ENCODE measurements at places on chromosomes 2 and 18.

GRCh38 chr2:201919308-201919634, 112.9 kb downstream of the CDK15 start:
- H3K4me1 ChIP-seq, result no peaks in the 10 kb centered on the region
- no peak overlapping the region for H3K4me3 ChIP-seq
- no peak overlapping the region for H3K27ac ChIP-seq
- no peak for DNase-seq

DNA sequence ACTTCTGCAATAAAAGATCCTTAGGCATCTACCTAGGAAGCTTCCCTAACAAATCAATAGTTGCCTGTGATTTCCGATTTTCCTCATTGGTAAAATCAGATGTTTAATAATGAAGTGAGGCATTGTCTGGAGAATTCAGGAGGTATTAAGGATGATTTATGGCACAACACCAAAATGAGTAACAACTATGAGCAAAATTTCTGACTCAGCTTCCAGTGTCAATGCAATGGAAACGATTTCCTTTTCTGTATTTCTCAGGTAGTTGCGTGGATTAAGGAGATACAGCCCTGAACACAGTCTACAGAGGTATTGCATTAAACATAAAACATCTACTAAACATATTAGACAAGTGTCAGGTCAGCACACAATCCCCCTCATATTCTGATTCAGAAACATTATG, 99.5 kb downstream of the EPB41L3 start:
- DNase-seq, result no peak

DNA sequence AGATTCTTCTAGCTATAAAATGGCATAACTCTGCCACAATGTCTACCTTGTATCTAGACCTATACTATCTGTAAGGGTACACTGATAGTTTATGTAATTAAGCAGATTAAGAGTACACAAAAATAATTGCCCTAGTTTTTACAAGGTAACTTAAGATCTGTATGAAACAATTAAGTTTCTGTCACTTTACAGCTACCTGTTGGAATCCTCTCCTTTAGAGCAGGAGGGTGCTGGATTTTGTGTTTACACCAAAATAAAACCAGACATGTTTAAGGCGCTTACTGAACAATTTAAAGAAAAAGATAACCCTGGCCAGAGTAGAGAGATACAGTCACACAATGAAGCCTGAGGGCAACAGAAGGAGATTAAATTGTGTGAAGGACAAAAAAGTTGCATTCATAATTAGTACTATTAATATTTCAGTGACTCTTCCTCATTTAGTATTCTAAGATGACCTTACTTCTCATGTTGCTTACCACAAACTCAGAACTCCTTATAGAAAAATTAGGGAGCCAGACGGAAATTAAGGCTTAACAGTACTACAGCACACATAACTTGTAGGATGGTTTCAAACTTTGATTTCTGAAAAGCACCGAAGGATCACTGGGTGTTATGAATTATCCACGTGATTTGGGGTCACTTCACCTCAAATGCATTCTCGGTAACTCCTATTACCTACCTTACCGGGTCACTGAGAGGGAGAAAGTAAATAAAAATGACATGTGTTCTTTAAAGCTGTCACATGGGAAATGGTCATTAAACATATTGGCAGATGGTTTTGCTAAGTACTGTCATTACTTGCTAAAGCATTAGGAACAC, 1.0 kb downstream of the DARS1 start:
- no peaks in the 10 kb centered on the region for H3K4me1 ChIP-seq
- H3K36me3 ChIP-seq, result no peaks in the 10 kb centered on the region
- no peak for DNase-seq
- H3K27me3 ChIP-seq, result no peaks in the 10 kb centered on the region

- no peak overlapping the region for H3K4me3 ChIP-seq
- DNase-seq, result no peak
- no peaks in the 10 kb centered on the region for H3K36me3 ChIP-seq
- H3K27me3 ChIP-seq, result no peaks in the 10 kb centered on the region
- no peak overlapping the region for H3K27ac ChIP-seq
- no peaks in the 10 kb centered on the region for H3K4me1 ChIP-seq
These were observed 19.8 kb downstream of the RAB27B start for GRCh38 chr18:54848121-54848520.

DNA sequence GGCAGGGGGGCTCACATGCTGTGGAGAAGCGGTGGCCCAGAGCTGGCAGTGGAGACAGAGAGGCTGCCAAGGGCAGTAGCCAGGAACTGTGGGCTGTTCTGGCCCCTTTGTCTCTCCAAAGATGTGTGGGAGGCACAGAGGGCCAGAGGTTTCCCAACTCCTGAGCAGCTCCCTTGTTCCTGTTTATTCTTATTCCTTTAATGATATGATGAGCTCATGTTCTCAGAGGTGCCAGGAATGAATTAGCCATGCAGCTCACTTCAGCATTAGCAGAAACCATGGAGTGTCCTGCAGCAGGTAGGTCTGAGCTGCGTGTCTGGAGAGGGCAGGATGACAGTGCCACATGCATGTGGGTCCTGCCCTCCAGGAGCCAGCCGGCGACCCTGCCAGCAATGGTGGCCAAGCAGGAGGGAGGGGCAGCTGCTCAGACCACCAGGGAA, 77.9 kb upstream of the FZD7 start:
- no peak overlapping the region for H3K27ac ChIP-seq
- H3K4me1 ChIP-seq, result no peaks in the 10 kb centered on the region
- H3K4me3 ChIP-seq, result no peak overlapping the region
- no peaks in the 10 kb centered on the region for H3K27me3 ChIP-seq
- DNase-seq, result no peak

GRCh38 chr2:54048117-54048785, 67.2 kb upstream of the ACYP2 start:
- H3K27ac ChIP-seq, result no peak overlapping the region
- no peaks in the 10 kb centered on the region for H3K36me3 ChIP-seq
- H3K4me1 ChIP-seq, result peaks cover 4% of the 10 kb centered on the region
- H3K4me3 ChIP-seq, result no peak overlapping the region

GRCh38 chr2:221893501-221893900, 321.4 kb upstream of the EPHA4 start:
- DNase-seq, result no peak
- H3K27me3 ChIP-seq, result no peaks in the 10 kb centered on the region
- H3K27ac ChIP-seq, result no peak overlapping the region
- no peaks in the 10 kb centered on the region for H3K4me1 ChIP-seq

DNA sequence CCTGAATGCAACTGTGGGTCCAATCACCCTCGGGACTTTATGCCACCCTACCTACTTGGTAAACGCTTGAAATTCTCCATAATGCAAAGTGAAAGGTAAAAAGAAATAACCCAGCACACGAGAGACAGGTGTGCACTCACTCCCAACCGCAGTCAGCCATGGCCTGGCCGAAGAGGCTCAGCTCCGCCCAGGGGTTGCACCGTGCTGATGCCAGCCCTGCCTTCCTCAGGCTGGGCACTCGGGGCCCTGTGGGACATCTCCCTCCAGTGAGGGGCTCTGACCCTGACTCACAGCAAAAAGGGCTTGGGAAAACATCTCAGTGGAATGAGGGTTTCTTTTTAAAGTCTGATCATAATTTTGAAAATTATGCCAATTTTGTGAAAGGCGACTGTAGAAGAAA, 13.3 kb downstream of the SLC66A2 start:
- no peaks in the 10 kb centered on the region for H3K27me3 ChIP-seq
- no peaks in the 10 kb centered on the region for H3K4me1 ChIP-seq
- DNase-seq, result peak; percentile 21
- no peak overlapping the region for H3K4me3 ChIP-seq

DNA sequence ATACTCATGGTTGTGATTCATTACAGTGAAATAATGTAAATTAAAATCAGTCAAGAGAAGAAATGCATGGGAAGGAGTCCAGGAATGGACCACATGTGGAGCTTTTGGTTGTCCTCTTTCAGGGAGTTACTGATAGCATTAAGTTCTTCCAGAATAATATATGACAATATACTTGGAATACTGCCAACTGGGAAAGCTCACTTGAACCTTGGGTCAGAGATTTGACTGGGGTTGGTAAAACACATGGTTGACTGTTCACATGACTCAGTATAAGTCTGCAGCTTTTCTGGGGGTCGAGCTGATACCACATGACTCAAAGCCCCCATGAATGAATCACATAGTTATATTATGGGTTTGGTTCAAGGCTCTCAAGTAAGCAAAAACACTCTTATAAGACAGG, 1109.0 kb upstream of the CHAC2 start:
- no peak overlapping the region for H3K27ac ChIP-seq
- DNase-seq, result no peak
- H3K4me3 ChIP-seq, result no peak overlapping the region

- H3K27ac ChIP-seq, result no peak overlapping the region
- no peak overlapping the region for H3K4me3 ChIP-seq
- no peaks in the 10 kb centered on the region for H3K4me1 ChIP-seq
- no peak for DNase-seq
- no peaks in the 10 kb centered on the region for H3K27me3 ChIP-seq
These were observed 738.7 kb downstream of the SOCS6 start for GRCh38 chr18:71027531-71027930.

- DNase-seq, result no peak
- no peaks in the 10 kb centered on the region for H3K27me3 ChIP-seq
- H3K27ac ChIP-seq, result no peak overlapping the region
- H3K4me3 ChIP-seq, result no peak overlapping the region
- H3K4me1 ChIP-seq, result peaks cover 3% of the 10 kb centered on the region
These were observed 604.2 kb downstream of the XIRP2 start for GRCh38 chr2:167492486-167492885.

DNA sequence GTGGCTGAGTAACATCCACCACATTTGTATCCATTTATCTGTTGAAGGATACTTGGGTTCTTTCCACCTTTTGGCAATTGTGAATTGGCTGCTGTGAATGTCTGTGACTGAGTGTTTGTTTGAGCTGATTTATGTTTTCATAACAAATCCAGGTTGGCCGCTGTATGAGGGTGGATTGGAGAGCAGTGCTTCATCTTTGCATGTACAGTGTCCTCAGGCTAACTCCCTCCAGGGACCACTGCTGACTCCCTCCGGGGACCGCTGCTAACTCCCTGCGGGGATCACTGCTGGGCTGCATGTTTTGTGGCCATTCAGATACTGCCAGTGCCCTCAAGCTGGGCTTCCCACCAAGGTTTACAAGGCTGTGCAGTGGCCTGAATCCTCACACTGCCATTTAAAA, 10.2 kb downstream of the BOK start:
- no peaks in the 10 kb centered on the region for H3K36me3 ChIP-seq
- no peak overlapping the region for H3K4me3 ChIP-seq
- no peak overlapping the region for H3K27ac ChIP-seq
- no peaks in the 10 kb centered on the region for H3K4me1 ChIP-seq
- peak; percentile 17 for DNase-seq

- no peaks in the 10 kb centered on the region for H3K27me3 ChIP-seq
- DNase-seq, result no peak
- no peak overlapping the region for H3K27ac ChIP-seq
- no peak overlapping the region for H3K4me3 ChIP-seq
- H3K4me1 ChIP-seq, result no peaks in the 10 kb centered on the region
- no peaks in the 10 kb centered on the region for H3K36me3 ChIP-seq
These were observed 516.5 kb upstream of the NETO1 start for GRCh38 chr18:73384246-73384645.

DNA sequence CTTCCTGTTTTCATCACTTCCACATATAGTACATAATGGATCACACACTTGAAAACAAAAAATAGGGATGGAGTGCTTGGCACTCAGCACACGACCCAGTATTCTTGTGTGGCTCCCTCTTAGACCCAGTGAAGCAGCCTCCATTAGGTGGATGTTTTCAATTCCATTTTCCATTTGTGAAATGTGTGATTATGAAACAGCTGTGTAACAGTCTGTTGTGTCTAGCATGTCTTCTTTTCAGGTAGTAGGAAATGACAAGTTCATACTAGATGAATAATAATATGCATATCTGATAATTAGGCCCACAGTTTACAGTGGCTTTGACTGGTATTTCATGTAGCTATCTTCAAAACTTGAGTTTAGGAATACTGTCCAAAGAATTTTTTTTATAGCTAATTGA, 35.5 kb downstream of the EML6 start:
- H3K4me1 ChIP-seq, result no peaks in the 10 kb centered on the region
- H3K27me3 ChIP-seq, result no peaks in the 10 kb centered on the region
- H3K4me3 ChIP-seq, result no peak overlapping the region

GRCh38 chr2:240992572-240993291, 5.7 kb upstream of the SNED1 start:
- no peaks in the 10 kb centered on the region for H3K27me3 ChIP-seq
- peaks cover 6% of the 10 kb centered on the region for H3K4me1 ChIP-seq
- H3K27ac ChIP-seq, result peak overlapping the region; percentile 15
- H3K36me3 ChIP-seq, result no peaks in the 10 kb centered on the region
- peak; percentile 49 for DNase-seq
- H3K4me3 ChIP-seq, result no peak overlapping the region

- no peak overlapping the region for H3K27ac ChIP-seq
- peaks cover 2% of the 10 kb centered on the region for H3K4me1 ChIP-seq
- H3K27me3 ChIP-seq, result no peaks in the 10 kb centered on the region
These were observed 5.4 kb downstream of the DIS3L2 start for GRCh38 chr2:231966886-231967285.

DNA sequence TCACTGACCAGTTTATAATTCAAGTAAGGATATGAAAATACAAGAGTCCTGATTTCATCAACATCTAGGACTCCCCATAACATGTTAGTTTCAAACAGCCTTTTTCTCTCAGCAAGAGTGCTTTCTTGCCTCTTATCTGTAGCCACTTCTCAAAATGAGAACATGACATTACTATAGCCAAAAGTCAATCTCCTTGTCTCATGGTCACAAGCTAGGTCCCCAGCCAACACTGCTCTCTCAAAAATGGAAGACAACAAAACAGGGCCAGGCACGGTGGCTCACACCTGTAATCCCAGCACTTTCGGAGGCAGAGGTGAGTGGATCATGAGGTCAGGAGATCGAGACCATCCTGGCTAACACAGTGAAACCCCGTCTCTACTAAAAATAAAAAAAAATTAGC, 15.8 kb downstream of the CLASP1 start:
- H3K4me1 ChIP-seq, result peaks cover 6% of the 10 kb centered on the region
- H3K36me3 ChIP-seq, result no peaks in the 10 kb centered on the region
- no peaks in the 10 kb centered on the region for H3K27me3 ChIP-seq
- H3K4me3 ChIP-seq, result no peak overlapping the region
- DNase-seq, result no peak

DNA sequence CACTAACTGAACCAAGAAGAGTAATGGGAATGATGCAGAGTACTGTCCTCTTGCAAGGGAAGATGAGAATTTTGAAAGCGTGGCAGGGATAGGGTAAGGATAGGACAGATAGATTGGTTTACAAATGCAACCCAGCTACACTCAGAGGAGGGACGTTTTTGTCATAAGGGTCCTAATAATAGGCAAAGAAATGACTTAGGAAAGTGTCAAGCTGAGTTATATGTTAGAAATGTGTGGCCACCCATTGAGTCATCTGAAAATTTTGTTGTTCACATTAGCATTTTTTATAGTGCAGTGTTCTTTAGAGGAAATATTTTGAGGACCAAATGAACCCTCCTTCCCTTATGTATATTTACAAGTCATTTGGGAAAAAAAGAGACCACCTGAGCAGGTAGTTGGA, 137.5 kb downstream of the PHLPP1 start:
- no peak for DNase-seq
- no peaks in the 10 kb centered on the region for H3K4me1 ChIP-seq
- H3K4me3 ChIP-seq, result no peak overlapping the region
- H3K27me3 ChIP-seq, result no peaks in the 10 kb centered on the region

Measured in aorta (tissue), 5 donors.